Regular cardiac myocyte (primary cell): ENCODE measurements at places on chromosomes 1 and 21. TPM values are rescaled to one million over a fixed set of nuclear protein-coding genes. Genes with fewer than 3 reads are reported as not detected.

Gene TMEM269
- total RNA-seq, result under 0.01 TPM in 1 of 2 replicates, not detected in the other

Gene C1orf87
- total RNA-seq, result not detected in 2 replicates

Gene PSMG1
- total RNA-seq, result 40.6 and 95.3 TPM in 2 replicates

Gene IRF2BP2
- total RNA-seq, result 98.2 and 154 TPM in 2 replicates

Gene S100A14
- total RNA-seq, result 0.19 TPM in 1 of 2 replicates, not detected in the other
